ENCODE measurements at places on chromosomes 7 and 10.

- DNase-seq, result peak; percentile 9
These were observed 274.7 kb upstream of the MTPN start for GRCh38 chr7:136251826-136252225.

- DNase-seq, result peak; percentile 8
These were observed 1.8 kb downstream of the SEPTIN7 start for GRCh38 chr7:35802649-35803048.

GRCh38 chr7:110010359-110010758 is 1080.6 kb upstream of the LRRN3 start:
- no peak for DNase-seq

- no peak for DNase-seq
These were observed 109.8 kb upstream of the NOBOX start for GRCh38 chr7:144513334-144513733.

DNA sequence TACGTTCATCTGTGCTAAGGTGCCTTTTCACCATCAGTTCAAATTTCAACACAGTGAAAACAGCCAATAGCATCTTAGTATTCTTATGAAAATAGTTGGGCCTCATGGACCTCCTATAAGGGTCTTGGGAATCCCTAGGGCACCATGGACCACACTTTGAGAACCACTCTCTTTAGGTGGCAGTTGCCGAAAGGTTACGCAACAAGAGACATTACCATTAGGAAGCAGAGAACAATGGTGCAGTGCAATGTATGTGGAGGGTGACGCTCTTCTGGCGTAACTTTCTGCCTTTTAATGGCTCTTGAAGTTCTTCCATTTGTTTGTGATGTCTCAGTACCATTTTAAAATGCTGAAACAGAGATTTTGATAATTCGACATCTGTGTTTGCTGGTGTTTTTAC is 131.1 kb downstream of the CNNM2 start:
- no peak for DNase-seq

GRCh38 chr10:12414278-12414989 is 65.1 kb downstream of the CAMK1D start:
- no peak for DNase-seq

- DNase-seq, result peak; percentile 59
These were observed 120.7 kb downstream of the SRPK2 start for GRCh38 chr7:105268056-105268455.

- no peak for DNase-seq
These were observed 36.2 kb downstream of the CDHR3 start for GRCh38 chr7:105999256-105999655.

DNA sequence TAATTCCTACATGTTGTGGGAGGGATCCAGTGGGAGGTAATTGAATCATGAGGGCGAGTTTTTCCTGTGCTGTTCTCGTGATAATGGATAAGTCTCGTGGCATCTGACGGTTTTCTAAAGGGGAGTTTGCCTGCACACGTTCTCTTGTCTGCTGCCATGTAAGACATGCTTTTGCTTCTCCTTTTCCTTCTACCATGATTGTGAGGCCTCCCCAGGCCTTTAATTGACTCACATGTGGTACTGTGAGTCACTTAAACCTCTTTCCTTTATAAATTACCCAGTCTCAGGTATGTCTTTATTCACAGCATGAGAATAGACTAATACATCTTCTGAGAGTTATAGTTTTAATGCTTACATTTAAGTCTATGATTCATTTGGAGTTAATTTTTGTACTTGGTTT is 22.6 kb upstream of the CPN1 start:
- no peak for DNase-seq

- no peak for DNase-seq
These were observed 203.4 kb upstream of the FRMD4A start for GRCh38 chr10:14534152-14534551.

DNA sequence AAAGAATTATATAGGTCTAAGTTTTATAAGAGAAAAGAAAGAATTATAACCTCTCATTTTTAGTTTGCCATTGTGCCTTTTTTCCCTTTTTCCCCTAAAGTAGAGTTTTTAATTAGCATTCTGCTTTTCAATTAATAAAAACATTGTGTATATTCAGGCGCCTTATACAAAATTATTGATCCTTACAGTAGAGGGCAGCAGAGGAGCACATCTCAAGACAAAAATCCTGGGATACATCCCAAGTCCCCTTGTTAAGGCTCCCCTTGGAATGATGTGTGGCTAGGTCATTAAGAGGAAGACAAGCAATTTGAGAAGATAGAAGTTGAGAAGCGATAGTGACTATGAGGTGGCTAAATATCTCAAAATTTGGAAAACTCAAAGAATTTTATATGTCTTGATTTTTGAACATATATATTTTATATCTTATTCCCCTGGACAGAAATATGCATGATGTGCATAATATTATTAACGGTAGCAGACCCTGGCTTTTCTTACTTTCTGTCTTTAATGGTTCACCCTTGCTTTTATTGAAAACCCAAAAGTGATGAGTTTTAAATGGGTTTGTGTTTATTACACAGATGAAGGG is 19.1 kb upstream of the TPK1 start:
- no peak for DNase-seq

DNA sequence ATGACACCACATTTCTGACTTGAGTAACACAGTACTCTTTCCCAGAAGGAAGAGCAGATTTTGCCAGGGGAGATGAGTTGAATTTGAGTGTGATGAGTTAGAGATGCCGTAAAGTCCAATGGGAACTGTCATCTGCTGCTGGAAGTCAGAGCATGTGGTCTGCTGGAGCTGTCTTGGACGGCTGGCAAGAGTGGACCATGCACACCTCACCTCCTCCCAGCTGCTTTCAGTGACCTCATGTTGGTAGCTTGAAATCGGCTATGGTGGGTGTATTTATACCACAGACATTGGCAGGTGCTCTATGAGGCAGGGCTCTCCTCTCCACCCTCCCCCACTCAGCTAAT is 82.3 kb downstream of the COL13A1 start:
- no peak for DNase-seq

DNA sequence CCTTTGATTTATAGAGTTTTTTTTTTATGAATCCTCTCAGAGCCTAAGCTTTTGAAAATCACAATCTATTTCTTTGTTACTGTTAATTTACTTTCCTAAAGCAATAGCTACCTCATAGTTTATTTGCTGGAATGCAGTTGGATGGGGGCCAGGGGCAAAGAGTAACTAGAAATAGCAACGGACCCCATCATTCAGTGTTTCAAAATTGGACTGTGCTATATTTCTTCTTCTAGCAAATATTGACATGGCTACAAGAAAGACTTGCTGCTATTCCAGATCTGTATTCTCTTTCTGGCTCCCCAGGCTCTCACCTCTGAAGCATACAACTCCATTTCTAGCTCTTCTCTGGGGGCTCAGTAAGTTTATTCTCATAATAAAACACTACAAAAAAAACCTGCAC is 661.6 kb upstream of the NRG3 start:
- no peak for DNase-seq

DNA sequence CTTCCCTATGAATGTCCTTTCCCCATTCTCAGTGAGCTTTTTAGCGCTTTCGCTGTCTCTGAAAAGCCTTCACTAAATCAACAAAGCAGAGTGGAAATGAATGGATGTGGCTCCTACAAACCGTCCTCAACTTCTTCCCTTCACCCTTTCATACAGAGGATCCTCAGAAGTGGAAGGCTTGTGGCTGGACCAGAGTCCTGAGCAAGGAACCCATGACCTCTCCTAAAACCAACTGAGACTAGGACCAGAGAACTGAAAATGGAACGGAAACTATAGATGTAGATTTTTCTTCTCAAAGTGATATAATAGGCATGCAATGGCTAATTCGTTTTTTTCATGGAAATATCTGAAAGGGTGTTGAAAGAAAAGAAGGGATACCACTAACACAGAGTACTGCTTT is 122.5 kb downstream of the LHFPL3 start:
- DNase-seq, result no peak

DNA sequence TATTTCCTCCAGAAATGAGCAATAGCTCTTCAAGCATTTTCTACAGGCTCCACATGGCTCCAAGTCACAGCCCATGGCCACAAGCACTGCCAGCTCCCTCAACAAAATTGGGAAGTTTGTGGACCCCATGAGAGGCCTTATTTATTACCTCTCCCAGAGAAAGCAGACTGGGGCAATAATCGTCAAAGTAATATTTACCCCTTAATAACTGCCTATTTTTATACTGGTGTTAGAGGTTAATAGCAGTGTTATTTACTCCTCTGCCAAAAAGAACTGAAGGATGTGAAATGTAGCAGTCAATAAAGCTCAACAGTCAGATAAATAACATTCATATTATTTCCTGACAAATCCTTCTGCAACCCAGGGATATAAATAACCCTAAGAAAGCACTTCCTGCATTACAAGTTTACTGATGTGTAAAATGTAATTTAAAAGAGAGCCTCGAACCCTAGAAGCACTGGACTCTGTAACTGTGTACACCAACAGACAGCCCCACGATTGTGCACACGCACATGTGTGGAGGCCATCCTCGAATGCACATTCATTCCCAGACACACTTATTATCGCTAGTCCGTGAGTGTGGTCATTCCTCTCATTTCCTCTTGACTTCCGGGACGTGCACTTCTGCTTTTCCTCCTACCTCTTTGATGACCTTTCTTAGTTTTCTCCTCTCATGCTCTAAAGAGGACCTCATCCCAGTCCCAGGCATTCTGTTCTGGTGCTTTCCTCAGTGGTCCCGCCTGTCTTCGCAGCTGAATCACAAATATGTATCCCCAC is 157.4 kb downstream of the EVX1 start:
- no peak for DNase-seq

GRCh38 chr7:115522174-115522573 is 508.4 kb downstream of the TFEC start:
- DNase-seq, result no peak

DNA sequence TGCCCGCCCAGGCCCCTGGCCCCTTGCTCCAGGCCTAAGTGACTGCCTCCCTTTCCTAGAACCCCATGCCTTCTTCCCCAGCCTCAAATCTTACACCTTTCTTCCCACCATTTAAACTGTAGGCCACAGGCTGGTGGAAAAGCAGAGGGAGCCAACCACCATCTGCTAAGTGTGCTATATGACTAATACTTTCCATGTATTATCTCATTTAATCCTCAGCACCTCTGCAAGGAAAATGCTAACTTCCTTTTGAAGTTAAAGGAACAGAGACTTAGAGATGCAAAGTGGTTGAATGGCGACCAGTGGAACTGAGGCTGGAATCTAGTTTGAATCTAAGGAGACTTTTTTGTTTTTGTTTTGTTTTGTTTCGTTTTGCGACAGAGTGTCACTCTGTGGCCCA is 17.8 kb upstream of the MTPAP start:
- no peak for DNase-seq

DNA sequence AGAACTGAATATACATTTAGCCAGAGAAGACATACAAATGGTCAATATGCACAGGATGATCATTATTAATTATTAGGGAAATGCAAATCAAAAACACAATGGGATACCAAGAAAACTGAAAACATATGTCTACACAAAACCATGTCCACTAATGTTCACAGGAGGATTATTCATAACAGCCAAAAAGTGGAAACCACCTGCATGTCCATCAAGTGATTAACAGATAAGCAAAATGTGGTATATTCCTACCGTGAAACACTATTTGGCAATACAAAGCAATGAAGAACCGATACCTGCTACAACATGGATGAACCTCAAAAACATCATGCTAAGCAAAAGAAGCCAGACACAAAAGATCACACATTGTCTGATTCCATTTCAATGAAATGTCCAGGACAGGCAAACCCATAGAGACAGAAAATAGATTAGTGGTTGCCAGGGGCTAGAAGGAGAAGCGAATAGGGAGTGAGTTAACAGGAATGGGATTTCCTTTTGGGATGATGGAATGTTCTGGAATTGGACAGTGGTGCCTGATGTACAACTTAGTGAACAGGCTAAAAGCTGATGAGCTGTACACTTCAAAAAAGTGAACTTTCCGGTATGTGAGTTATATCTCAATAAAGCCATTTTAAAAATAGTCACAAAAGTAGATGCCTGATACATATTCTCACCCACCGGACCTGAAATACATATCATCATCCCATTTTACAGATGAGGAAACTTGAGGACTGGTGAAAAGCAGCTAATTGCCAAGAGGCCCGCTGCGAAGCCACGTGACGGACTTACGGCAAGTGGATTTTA is 33.6 kb downstream of the HIPK2 start:
- no peak for DNase-seq

- no peak for DNase-seq
These were observed 9.8 kb downstream of the NOD1 start for GRCh38 chr7:30468791-30469190.

GRCh38 chr10:52348037-52348564 is 34.0 kb downstream of the DKK1 start:
- no peak for DNase-seq

DNA sequence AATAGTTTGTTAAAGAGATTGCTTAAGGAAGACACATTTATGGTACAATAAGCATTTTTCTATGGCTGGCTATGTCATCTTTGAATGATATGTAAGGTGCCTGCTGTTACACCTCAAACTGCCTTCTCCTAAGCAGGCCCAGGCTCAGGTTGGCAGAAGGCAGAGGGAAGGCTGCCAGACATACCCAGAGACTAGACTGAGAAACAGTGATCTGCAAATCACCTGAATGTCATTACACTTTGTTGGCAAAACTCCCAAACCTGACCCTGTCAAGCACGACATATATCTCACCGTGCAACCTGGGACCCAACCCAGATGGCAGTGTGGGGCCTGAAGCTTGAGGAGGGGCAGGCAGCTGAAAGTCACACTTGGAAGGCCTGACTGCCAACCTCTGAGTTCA is 136.6 kb upstream of the TARP start:
- no peak for DNase-seq

GRCh38 chr7:49771427-49772176 is 1.8 kb upstream of the VWC2 start:
- no peak for DNase-seq

GRCh38 chr10:21522631-21523406 is 2.7 kb downstream of the SKIDA1 start:
- no peak for DNase-seq

DNA sequence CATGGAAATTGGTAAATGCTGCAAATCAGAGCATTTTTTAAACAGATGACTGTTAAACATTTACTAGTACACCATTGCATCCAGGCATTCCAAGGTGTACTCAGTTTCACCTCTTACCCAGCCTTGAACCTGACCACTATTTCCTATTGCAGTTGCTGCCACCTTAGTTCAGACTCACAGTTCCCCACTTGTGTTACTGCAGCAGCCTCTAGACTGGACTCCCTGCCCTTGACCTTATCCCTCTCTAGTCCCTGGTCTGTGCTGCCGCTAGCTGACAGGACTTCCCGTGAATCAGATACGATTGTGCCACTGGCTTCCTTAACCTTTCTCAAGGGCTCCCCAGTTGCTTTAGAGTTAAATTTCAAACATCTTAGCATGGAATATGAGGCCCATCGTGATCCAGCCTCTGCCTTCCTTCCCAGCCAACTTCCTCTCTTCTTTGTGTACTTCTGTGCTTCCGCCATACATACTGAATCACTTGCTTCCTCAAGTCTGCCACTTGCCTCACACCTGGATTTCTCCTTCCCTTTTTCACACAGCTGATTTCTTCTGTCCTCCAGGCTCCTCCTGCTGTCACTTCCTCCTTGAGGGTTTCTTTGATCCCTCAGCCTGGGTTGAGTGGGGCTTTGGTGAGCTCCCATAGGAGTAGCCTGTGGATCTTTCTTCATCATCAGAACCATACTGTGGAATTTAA is 118.7 kb upstream of the GJD4 start:
- DNase-seq, result no peak
